SW480 (cell line): ENCODE measurements at places on chromosomes 2 and 18.

GRCh38 chr2:160310118-160310828 lies 110.2 kb upstream of the ITGB6 start:
- no peak for DNase-seq

DNA sequence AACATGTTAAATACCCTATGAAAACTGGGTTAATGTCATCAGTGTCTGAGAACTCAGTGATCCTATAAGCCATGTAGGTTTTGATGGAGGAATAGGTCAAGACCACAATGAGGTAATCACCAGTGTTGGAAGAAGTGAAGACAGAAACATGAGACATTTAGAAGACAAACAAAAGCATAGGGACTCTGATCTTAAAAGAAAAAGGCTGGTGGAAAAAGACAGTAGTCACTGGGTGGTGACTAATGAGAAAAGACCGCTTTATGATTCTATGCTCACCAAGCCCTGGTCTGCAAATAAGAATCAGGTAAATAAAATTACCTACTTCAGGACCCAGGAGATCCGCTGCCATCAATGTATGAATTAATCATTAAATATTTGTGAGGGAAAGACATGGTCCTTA lies 271.9 kb downstream of the GPD2 start:
- no peak for DNase-seq

DNA sequence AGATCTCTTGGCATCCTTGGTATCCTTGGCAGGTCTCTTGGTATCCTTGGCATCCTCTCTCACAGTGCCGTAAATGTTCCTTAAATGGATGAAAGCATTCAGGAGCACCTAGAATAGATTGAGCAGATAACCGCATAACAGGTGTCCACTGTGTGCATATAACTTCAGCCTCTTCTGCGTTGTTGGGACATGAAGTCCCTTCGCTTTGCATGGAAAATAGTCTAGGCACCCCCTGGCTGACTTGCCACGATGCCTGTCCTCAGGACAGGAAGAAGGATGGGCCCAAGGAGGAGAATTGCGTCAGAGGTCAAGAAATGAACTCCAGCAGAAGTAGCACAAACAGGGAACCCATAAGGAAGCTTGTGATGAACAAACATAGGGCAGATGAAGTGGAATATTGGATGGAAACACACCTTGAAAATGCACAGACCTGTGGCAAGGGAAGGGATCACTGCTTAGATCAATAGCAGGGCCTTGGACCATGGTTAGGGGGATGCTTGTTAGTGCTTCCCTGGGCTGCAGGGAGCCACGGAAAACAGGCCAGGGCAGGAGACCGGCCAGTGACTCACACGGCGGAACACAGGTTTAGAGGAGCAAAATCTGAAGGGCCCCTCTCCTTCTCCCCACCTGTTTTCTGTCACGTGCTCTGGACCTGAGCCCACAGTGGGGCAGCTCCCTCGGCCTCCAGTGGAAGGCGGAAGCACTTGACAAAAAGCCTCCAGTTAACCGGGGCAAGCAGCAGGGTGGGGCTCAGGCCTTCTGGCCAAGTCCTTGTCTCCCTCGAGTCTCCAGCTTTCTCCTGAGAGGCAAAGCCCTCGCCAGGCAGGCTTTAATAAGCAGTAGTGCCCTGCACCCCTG lies 99.2 kb upstream of the ASAP2 start:
- DNase-seq: no peak

DNA sequence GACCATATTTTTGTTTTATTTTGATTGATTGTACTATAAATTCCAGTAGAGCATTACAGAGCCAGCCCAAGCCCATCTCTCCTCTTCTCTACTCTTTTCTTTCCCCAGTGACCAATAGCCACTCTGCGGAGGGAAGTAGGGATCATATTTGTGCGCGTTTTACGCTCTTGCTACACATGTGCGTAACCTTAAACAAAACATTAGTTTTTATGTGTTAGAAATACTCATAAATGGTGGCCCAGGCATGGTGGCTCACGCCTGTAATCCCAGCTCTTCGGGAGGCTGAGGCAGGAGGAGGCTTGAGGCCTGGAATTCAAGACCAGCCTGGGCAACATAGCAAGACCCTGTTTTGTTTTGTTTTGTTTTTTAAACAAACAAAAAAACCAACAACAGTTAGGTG lies 31.3 kb downstream of the HPCAL1 start:
- no peak for DNase-seq

- no peak for DNase-seq
Observed at GRCh38 chr18:28804512-28805202, 627.7 kb upstream of the CDH2 start.

GRCh38 chr2:191778041-191778440 lies 68.8 kb downstream of the CAVIN2 start:
- no peak for DNase-seq

GRCh38 chr2:76128622-76129021 lies 417.9 kb upstream of the GCFC2 start:
- DNase-seq: no peak

DNA sequence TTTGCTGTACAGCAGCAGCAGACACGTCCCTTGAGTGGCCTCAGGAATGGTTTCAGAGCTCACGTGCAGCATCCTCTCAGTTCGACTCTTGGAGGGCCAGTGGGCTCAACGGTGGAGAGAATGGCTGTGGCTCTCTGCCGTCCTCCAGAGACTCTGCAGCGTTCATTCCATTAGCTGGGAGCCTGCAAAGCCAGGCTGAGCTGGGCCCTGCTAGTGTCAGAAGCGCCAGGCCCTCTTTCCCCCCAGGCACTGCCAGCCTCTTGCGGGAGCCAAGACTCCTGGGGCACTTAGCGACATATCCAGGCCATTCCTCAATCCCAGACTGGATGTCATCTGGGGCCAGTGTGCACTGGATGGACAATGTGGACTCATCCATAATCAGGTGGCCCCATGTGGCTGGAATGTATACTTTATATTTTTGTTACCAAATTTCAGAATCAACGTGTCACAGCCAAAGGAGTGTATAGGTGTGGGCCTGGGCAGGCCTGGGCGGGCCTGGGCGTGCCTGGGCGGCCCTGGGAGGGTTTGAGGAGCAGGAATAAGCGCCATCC lies 125.1 kb upstream of the EPAS1 start:
- DNase-seq: peak; percentile 21

GRCh38 chr2:182463760-182464159 lies 36.9 kb upstream of the PDE1A start:
- no peak for DNase-seq

GRCh38 chr2:137708311-137708710 lies 256.0 kb upstream of the HNMT start:
- DNase-seq: no peak

DNA sequence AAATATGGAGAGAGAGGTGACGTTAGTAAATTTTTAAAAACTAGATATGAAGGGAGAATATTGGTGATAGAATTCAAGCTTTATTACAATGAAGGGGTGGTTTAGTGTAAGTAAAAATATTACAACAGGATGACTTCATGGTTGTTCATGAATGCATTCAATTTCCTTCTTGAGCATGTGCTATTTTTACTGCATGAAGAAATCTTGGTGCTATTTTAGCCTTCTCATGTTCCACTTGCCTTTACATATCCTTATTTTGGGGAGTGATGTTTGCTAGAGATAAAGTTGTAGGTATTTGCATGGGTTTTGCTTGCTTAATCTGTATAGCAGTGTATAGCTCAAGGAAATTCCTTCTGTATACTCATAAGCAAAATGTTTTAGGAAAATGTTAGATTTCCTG lies 195.0 kb upstream of the MMADHC start:
- no peak for DNase-seq

DNA sequence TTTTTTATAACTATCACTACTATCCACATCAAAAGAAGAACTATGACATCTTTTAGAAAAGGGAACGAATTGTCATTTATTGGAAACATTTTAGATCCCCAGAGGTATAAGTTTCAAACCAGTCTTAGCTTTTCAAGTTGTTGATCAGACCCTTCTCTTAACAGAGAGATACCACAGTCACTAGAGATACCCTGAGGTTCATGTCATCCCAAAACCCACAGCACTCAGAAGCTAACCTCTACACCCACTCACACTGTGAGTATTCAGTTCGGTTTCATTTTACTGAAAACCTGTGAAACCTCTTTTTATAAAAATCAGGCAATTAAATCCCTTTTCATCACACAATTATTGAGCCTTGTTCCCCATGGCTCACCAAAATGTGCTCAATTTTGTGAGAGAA lies 156.2 kb downstream of the DTNA start:
- DNase-seq: no peak

DNA sequence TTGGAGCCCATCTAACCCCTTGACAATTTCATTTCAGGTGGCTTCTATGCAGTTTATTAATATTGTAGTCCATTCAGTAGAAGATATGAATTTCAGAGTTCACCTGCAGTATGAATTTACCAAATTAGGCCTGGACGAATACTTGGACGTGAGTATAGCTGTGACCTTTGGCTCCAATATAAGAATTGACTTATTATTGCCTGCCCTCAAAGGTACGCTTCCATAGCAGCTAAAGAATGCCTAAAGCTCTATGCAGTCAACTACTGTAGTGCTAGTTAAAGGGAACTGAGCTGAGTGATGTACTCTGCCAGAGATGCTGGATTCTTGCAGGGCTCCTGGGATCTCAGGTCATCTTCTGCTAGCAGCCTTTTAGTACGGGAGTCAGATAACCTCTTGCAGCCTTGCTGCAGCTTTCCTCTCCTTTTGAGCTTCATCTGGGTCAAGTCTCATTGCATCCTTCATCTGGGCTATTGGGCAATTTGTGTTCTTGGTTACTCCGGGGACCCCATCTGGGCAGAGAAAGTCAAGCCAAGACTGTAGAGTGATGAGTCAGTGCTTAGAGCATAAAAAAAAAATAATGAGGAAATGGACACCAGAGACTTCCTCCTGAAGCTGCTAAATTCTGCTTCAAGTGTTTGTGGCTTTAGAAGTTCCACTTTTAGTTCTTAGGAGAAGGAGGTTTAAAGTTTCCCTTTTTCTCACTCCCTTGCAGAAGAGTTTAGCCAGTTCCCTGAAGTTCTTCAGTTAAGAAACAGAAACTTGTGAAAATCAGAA lies 105.6 kb downstream of the PRPF40A start:
- DNase-seq: no peak

- no peak for DNase-seq
Observed at GRCh38 chr2:189409647-189410046, 31.6 kb upstream of the WDR75 start.

DNA sequence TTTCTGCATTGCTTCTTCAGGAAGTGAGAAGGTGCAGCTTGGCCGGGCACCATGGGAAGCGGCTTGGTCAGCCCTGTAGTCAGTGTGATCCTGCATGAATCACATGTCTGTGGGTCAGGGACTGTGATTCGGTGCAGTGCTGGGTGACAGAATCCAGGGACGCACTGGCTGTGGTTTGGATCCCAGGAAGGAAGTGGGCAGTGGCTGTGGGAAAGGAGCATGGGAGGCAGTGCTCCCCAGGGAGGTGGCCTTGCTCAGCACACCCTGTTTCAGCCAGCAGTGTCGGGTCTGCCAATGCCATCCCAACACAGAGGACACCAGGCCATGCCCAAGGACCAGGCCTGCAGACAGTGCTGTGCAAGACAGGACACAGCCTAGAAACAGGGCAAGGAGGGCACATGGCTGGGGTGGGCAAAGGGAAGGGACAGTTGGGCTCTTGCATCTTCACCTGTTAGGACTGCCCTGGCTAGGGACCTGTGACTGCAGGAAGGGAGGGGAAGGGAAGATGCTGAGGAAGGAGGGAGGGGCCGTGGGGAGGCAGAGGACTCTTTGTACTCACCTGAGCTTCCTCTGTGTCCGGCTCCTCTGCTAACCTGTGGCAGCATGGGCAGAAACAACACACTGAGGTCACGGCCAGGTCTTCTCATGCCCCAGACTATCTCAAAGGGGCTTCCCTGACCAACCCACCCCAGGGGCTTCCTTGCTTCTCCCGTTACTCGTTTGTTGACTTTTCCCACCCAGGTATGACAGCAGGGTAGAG lies 37.2 kb upstream of the DNMT3A start:
- DNase-seq: peak; percentile 69

DNA sequence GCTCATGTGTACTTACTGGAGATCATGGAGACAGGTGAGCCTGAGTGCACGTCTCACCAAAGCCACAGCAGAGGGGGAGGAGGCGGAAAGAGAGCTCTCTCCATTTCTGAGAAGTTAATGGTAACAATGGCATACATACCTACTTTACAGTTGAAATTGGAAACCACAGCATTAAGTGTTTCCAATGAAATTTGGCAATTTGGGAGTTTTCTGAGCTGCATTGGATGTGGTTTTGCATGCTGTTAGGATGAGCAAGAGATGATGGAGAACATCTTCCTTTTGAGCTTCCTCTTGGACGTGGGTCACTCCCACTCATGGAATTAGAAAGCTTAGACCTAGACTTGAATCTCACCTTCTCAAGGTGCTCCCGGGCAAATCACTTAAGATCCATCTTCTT lies 25.5 kb upstream of the IL37 start:
- DNase-seq: no peak

DNA sequence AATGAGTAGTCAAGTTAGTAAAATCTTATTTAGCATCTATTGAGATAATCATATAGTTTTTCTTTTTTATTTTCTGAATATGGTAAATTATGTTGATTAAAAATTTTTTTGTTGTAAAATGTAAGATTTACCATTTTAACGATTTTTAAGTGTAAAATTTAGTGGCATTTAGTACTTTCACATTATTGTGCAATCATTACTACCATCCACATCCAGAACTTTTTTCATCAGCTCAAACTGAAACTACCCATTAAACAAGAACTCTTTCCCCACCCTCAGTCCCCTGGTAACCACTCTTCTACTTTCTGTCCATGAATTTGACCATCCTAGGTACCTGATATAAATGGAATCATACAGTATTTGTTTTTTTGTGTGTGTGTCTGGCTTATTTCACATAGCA lies 11.1 kb downstream of the RAB3GAP1 start:
- no peak for DNase-seq

DNA sequence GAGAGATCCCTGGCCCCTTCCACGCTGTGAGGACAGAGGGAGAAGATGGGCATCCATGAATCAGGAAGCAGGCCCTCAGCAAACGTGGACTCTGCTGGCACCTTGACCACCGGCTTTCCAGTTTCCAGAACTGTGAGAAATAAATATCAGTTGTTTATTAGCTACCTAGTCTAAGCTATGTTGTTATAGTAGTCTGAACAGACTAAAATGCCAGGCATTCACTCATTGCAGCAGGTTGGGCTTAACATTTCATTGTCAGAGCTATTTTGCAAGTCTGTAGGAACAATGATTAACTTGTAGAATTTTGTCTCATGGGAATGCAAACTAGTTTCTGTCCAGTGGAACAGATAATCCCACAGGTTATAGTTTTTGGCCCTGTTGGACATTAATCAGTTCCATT lies 24.8 kb upstream of the TBC1D8 start:
- no peak for DNase-seq

- no peak for DNase-seq
Observed at GRCh38 chr2:240437551-240437860, 2.0 kb downstream of the GPC1 start.

DNA sequence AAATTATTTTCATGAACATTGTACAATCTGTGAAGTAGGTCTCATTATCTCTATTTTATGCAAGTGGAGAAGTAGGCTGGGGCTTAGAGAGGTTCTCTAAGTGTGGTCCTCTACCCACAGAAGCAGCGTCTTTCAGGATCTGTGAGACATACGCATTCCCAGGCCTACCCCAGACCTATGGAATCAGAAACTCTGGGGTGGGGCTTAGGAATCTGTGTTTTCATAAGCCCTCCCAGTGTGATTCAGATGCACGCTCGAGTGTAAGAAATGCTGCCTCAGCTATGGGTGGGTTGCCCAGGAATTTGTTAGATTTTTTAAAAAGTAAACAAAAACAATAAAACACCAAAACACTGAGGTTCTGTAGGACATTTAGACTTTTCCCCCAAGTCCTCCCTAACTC lies 14.8 kb upstream of the ZAP70 start:
- no peak for DNase-seq

- DNase-seq: no peak
Observed at GRCh38 chr2:46006473-46007025, 290.7 kb upstream of the EPAS1 start.
